ENCODE measurements at places on chromosomes 12 and 14.

DNA sequence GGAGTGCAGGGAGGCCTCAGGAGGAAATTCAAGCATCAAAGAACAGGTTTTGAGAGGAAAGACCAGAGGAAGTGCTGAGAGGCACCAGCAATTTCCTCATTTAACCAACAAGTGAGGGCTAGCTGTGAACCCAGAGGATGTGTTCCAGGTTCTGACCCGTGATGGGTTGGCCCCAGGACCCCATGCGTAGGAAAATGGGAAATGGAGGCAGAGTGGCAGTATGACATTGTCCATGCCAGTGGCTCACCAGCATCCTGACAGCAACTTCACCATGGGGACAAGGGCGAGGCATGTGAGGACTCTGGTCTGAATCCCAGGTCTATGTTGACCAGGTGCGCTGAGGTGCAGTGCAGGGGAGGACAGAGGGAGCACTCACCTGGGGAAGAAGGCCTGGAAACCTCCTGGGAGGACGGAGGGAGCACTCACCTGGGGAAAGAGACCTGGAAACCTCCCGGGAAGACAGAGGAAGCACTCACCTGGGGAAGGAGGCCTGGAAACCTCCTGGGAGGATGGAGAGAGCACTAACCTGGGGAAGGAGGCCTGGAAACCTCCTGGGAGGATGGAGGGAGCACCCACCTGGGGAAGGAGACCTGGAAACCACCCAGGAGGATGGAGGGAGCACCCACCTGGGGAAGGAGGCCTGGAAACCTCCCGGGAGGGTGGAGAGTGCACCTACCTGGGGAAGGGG lies 6.7 kb upstream of the CACNA2D4 start:
- no peak for DNase-seq

DNA sequence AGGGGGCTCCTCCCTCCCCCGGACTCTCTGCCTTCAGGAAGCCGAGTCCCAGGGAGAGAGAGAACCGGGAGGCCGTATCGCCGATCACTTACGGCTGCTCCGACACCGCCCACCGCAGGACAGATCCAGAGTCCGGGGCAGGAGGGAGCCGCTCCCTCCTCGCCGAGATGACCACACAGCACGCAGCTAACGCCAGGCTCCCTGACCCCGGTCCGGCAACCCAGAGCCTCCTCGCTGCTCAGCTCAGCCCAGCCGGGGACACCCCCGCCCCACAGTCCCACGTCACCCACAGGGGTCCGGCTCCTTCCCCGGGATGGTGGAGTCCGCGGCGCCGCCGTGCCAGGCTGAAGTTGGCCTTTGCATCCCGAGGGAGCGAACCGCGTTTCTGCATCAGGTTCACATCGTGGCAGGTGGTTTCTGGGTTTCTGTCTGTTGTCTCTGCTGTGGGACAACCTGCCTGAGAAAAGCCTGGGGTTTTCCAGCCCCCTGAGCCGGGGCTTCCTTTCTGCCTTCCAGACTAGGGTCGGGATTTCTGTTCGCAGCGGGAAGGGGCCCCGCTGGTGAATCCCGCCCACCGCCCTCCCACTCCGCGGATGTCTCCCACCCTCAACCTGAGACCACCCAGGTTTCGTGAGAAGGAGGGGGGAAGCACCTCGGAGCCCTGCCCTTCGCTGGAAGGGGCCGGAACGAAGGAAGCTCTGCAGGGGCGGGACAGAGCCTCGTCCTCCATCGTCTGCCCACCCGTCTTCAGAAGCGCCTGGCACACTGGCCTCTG lies 61.2 kb downstream of the NOC4L start:
- no peak for DNase-seq

DNA sequence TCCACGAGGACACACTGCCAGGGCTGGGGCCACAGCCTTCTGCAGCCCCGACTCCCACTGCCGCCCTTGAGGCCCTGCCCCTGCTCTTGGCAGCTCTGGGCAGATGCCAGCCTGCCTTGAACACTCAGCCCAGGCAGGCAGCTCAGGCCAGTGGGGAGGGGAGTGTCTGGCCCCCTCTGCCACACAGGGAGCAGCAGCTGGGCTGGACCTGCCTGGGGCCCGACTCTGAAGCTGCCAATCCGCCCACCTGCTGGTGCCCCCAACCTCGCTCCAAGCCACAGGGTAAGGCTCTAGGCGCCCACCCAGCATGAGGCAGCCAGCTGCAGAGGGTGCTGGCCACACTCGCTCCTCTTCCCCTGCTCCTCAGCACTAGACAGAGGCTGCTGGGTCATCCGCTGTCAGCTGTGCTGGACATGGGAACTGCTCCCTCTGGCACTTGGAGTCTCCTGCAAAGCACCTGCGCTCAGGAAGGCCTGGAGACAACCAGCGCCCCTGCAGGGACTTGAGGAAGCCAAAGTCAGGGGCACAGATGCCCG lies 24.6 kb upstream of the NUDT14 start:
- DNase-seq: no peak

- no peak for DNase-seq
Measured at GRCh38 chr12:15546102-15546701, 223.9 kb downstream of the PTPRO start.

DNA sequence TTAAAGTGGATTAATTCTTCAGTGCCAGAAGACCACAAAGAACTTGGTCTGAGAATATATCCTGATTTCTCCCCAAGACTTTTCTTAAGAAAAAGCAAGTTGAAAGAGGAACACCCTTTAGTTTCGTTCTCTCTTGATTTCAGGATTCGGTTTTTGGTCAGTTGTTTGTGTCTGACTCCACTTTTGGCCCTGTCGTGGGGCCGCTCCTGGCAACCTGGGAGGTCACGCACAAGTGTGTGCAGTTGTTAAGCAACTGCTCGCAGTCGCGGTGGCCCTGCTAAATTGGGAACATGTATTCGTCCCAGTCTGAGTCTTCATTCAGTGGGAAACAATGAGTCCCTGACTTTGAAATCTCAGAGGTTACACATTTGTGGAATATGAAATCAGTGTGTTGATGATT lies 68.7 kb downstream of the RGS6 start:
- no peak for DNase-seq

Measured in NCI-H1105 (cell line).